ENCODE measurements at places on chromosomes 4 and X. TPM values are rescaled to one million over a fixed set of nuclear protein-coding genes. Genes with fewer than 3 reads are reported as not detected.

- no peak for DNase-seq
Observed at GRCh38 chrX:80765220-80765625, 44.5 kb downstream of the BRWD3 start.

- peak; percentile 84 for DNase-seq
Observed at GRCh38 chr4:2220016-2220630, 21.8 kb downstream of the HAUS3 start.

DNA sequence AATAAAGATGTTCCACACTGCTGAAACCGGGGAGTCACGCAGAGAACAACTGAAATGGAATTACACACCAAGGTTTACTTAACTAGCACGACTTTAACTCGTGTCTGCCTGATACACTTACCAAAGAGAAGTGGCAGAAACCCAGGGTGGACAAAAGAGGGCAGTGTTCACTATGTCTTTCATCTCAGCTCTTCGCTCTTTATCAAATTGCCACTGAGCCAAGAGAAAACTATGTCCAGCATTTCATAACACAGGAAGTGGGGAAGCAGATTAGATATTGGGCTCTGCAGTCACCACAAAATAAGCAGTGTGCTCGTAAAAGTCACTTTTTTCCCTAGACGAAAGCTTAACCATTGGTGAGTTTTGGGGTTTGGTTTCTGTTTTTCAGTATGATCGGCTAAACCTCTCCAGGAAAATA is 155.7 kb downstream of the CHIC2 start:
- no peak for DNase-seq

GRCh38 chrX:153464116-153464515 is 6.3 kb downstream of the HAUS7 start:
- DNase-seq: no peak

GRCh38 chr4:14165222-14165920 is 537.8 kb upstream of the BOD1L1 start:
- DNase-seq: no peak

DNA sequence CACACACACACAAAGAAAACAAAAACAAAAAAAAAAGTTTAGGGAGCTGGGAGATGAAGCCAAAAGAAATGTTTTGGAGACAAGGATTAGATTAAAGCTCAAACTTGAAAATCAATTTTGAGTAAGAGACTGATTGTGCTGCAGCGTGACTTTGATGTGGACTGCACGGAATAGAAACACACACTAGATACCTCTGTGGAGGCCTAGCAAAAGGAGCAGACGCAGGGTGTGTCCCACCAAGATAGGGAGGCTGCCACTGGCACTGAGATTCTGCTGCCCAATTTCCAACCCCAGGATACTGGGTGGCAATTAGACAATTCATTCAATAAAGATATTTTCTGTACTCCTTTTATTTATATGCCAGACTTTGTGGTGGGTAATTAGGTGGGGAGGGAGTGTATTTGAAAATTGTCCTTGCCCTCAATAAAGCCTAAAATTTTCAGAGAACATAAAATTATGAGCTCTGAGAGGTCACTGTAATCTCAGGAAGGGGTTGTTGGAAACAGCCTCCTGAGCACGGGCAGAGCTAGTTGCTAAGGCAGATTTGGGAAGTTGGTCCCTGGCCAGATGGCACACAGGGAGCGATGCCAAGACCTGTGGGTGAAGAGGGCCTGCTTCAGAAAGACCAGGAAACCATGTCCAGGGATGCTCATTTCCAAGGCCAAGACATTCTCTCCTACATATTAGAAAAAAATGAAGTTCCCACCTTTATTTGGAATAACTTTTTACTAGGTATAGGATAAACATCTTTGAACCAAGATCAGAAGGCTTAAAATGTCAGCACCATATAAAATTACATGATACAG is 1.9 kb upstream of the PPP3CA start:
- no peak for DNase-seq

GRCh38 chr4:113064244-113064643 is 14.8 kb downstream of the ANK2 start:
- DNase-seq: no peak

CT55 gene
- total RNA-seq: not detected

NDST4 gene
- not detected for total RNA-seq

KLHL34 gene
- total RNA-seq: 0.71 TPM

PAK3 gene
- 1.3 TPM for total RNA-seq

CHRDL1 gene
- total RNA-seq: not detected

TKTL1 gene
- total RNA-seq: 0.15 TPM

Data from activated CD4-positive, alpha-beta memory T cell treated with anti-CD3 and anti-CD28 coated beads for 36 hours (primary cell).